ENCODE measurements at places on chromosomes 1 and 21. TPM values are rescaled to one million over a fixed set of nuclear protein-coding genes. Genes with fewer than 3 reads are reported as not detected.

MECR gene
- 34.6 TPM for total RNA-seq

ZMYND12 gene
- 0.28 TPM for total RNA-seq

PGBD2 gene
- total RNA-seq = 6.7 TPM

KRTAP10-9 gene
- not detected for total RNA-seq

UTS2 gene
- not detected for total RNA-seq

DNA sequence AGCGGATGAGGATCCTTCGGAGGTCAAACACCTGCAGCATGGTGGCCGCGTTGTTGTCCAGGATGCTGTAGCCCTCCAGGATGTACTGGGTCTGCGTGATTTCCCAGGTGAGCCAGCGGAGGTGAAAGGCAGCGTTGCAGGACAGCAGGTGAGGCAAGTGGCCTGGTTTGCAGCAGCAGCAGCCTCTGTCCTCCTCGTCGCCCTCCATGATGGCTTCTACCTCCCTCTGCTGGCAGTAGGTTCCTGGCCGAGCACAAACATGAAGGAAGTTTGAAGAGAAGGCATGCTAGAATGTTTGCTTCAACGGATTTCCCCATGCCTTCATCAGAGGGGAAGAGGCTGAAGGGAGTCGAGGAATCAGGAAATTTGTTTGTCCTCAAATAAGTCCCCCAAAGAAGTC lies 74.7 kb downstream of the NTPCR start:
- DNase-seq = no peak

GRCh38 chr21:14957836-14958235 lies 107.0 kb downstream of the NRIP1 start:
- DNase-seq = no peak

DNA sequence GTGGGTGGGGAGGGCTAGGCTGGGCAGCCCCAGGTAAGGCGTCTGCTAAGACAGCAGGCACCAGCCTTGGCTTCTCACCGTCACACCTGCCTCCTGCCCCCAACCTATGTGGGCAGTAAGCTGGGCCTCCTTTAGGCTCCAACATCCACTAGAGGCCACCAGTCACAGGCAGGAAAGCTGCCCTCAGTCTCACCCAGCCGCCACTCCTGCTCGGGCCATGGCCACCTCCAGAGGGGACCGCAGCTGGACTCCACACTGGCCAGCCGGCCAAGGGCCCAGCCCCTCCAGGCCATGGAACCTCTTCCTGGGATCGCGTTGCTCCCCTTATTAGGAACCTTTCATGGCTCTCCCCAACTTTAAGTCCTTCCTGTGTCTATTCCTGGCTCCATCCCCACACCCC lies 74.5 kb downstream of the MRPL37 start:
- no peak for DNase-seq

DNA sequence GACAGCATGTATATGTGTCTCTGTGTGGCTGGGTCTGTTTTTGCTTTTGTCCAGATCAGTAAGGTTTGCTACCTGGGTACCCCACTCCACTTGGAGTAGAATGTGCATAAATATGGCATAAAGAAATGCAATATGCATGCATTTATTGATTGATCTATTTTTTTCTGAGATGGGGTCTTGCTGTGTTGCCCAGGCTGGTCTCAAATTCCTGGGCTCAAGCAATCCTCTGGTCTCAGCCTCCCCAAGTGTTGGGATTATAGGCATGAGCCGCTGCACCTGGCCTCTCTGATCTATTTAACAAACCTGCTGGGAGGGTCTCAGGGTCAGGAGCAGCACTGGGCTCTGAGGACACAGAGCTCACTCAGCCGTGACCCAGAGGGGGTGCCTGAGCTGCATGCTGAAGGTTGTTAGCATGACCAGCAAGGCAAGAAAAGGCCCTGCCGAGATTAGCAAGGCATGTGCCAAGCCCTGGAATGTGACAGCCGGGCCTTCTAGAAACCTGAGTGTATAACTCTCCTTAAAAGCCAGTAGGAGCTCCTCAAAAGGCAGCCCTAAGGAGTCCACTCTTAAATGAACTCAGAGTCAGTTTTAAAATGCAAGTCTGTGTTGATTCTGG lies 22.5 kb downstream of the PCSK9 start:
- no peak for DNase-seq

GRCh38 chr1:59516881-59517280 lies 220.0 kb downstream of the FGGY start:
- no peak for DNase-seq

DNA sequence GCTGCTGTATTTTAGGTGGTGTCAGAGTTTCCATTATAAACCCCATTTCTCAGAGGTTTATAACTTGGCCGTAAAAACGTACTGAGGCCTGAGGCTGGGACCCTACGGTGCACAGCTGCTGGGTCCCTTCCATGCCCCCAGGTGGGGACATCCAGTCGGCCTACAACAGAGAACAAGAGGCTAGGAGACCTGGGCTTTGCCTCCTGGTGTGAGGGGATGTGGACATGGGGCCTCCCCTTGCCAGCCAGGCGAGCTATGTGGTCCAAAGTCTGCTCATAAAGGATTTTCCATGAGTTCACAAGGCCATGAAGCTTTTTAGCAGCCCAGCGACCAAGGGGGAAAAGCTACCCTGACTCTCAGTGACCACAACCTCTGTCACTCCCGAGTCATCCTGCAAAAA lies 261.5 kb upstream of the VAMP3 start:
- no peak for DNase-seq

- peak; percentile 53 for DNase-seq
Observed at GRCh38 chr1:16082283-16083038, 9.0 kb upstream of the FAM131C start.

- no peak for DNase-seq
Observed at GRCh38 chr1:91712393-91712792, 173.6 kb downstream of the TGFBR3 start.

DNA sequence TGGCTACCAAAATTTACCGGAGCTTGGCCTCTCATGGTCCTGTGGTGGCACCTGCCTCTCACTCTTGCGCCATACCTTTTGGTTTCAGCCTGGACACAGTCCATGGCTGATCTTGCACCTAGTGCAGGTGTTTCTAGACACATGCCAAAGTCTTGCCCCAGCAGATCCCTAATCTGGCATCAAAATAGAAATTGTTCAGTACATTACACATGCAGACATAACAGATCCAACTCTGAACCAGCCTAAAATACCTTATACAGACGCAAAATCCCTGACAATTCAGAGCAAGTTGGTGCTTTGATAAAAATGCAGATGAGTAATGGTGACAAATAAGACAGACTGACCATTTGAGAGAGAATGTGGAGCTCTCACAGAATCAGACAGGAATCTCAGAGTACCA lies 44.1 kb downstream of the NGF start:
- DNase-seq = no peak
